SJSA1 (cell line): ENCODE measurements at places on chromosomes 12 and 14. TPM values are rescaled to one million over a fixed set of nuclear protein-coding genes. Genes with fewer than 3 reads are reported as not detected.

DNA sequence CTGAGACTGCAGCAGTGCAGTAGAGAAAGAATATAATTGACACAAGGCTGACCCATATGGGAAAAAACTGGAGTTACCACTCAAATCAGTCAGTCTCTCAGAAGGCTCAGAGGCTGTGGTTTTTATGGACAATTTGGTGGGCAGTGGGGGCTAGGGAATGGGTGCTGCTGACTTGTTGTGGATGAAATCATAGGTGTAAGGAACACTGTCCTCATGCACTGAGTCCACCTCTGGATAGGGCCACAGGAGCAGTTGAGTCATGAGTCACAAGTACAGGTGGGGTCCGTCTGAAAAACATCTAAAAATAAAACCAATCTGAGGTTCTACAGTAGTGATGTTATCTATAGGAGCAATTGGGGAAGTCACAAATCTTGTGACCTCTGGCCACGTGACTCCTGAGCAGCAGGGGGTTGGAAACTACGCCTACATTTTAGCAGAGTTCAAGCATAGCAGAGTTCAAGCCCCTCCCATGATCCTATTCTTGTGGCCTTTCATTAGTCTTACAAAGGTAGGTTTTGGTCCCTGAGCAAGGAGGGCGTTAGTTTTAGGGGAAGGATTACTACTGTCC lies 18.1 kb upstream of the SGPP1 start:
- no peak overlapping the region for H3K27ac ChIP-seq
- no peaks in the 10 kb centered on the region for H3K4me1 ChIP-seq
- DNase-seq, result no peak
- H3K4me3 ChIP-seq, result no peak overlapping the region
- no peaks in the 10 kb centered on the region for H3K36me3 ChIP-seq
- no peaks in the 10 kb centered on the region for H3K27me3 ChIP-seq

DNA sequence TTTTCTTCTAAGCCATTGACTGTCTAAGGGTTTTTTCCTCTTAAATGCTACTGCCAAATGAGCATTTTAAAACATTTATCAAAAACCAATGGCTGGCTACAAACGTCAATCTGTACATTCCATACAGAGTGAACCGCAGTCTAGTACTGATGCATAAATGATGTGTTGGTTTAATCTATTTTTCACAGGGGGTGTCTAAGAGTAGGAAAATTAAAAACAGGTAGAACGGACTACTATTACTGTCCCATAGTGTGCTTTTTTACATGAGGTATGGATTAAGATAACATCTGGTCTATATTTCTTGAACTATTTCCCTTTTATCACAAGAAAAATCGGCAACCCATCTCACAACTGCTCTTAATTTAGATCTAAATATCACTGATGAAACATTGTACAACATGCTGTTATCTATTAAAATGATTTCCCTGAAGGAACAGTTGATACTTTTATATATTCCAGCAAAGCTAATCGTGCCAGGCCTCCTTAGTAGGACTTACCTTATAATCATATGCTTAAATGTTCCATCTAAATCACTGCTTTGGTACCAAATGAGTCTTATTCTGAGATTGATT lies 172.9 kb upstream of the CDKN3 start:
- H3K27ac ChIP-seq, result no peak overlapping the region
- H3K4me3 ChIP-seq, result no peak overlapping the region
- no peaks in the 10 kb centered on the region for H3K36me3 ChIP-seq
- DNase-seq, result no peak
- H3K4me1 ChIP-seq, result no peaks in the 10 kb centered on the region

- no peaks in the 10 kb centered on the region for H3K36me3 ChIP-seq
- DNase-seq, result peak; percentile 72
- no peaks in the 10 kb centered on the region for H3K4me1 ChIP-seq
- no peak overlapping the region for H3K4me3 ChIP-seq
- H3K27ac ChIP-seq, result no peak overlapping the region
Measured at GRCh38 chr12:100554608-100555077, 18.8 kb upstream of the GAS2L3 start.

GRCh38 chr12:92859650-92860386 lies 69.3 kb downstream of the EEA1 start:
- DNase-seq, result no peak
- H3K4me1 ChIP-seq, result no peaks in the 10 kb centered on the region
- peaks cover 30% of the 10 kb centered on the region for H3K36me3 ChIP-seq
- H3K27me3 ChIP-seq, result no peaks in the 10 kb centered on the region
- H3K27ac ChIP-seq, result no peak overlapping the region

The CLEC4C gene
- not detected in 2 replicates for total RNA-seq

DNA sequence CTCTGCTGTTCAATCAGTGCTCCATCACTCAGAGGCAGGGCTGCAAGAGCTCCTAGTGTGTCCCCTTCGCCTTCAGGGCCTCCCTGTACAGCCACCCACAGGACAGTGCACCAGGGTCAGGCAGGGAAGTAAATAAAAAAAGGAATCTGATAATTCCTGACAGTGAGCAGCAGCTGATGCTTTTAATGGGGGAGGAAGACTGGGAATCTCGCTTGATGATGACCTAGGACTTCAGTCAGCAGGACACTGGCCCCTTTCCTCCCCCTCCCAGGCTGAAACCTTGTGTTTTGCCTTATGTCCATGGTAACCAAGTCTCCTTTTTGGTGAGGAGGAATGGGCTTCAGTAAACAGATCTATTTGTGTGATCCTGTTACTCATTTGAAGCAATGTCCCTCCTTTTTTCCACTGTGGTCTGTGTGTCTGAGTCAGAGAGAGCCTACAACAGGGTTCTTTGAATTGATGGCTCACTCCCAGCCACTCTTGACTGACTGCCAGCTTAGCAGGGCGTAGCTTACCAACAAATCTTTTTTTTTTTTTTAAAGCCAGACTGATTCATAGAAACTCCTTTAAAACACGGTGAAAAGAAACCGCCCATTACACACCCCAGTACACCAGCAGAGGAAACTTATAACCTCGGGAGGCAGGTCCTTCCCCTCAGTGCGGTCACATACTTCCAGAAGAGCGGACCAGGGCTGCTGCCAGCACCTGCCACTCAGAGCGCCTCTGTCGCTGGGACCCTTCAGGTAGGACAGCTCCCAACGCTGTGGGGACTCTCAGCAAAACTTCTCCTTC lies at the start of gene EMP1:
TSS of gene EMP1 (plus strand) at position 597 of the 792 bp plus-strand sequence. CDS start 14,785 bp downstream, outside the sequence.
- H3K36me3 ChIP-seq, result peaks cover 21% of the 10 kb centered on the region
- peak within 1 kb of the TSS; percentile 89 for H3K27ac ChIP-seq
- DNase-seq, result peak; percentile 99
- peak within 1 kb of the TSS; percentile 48 for H3K4me3 ChIP-seq
- peaks cover 65% of the 10 kb centered on the region for H3K4me1 ChIP-seq
